NCI-H226 (cell line): ENCODE measurements at places on chromosomes 5 and 9.

- no peak for DNase-seq
These were observed 187.4 kb downstream of the ARHGAP26 start for GRCh38 chr5:142957528-142957927.

GRCh38 chr9:125843646-125844045, 96.5 kb downstream of the PBX3 start:
- no peak for DNase-seq

- DNase-seq: no peak
These were observed 10.7 kb downstream of the GRM6 start for GRCh38 chr5:178984145-178985072.

DNA sequence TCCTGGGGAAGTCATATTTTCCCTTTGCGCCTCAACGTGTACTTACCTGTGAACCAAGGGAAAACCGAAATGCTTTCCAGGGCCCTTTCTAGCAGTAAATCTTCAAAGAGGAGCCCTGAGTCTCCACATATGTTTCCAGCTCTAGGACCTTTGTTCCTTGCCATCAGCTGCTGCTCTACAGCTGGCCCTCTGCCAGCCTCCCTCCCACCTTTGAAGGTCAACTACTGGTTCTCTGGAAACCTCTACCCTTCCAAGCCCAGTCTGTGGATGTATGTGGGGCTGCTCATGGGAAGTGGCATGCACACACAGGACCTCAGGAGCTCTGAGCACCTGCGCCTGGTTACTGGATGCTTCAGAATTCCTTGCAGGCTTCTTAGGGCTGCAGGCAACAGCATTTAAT, 117.2 kb downstream of the PSD2 start:
- DNase-seq: no peak

- DNase-seq: no peak
These were observed 25.7 kb downstream of the FRMPD1 start for GRCh38 chr9:37676411-37676830.

- no peak for DNase-seq
These were observed 74.3 kb downstream of the SMIM15 start for GRCh38 chr5:61087921-61088320.

DNA sequence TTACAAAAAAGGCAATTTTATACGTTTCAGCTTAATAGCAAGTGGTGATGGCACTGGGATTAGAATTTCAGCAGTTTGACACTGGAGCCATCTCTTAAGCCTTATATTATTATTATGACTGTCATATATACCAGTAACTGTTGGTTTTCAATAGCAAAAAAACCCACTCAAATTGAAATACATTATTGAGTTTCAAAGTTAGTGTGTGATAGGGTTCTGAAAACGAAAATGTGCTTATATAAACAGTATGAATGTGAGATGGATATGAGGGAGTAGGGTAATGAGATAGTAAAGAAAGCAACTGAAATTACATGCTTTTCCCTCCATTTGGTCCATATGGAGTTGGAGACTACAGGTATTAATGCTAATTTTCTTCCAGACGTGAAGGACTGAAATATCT, 68.6 kb upstream of the ACTBL2 start:
- DNase-seq: no peak

DNA sequence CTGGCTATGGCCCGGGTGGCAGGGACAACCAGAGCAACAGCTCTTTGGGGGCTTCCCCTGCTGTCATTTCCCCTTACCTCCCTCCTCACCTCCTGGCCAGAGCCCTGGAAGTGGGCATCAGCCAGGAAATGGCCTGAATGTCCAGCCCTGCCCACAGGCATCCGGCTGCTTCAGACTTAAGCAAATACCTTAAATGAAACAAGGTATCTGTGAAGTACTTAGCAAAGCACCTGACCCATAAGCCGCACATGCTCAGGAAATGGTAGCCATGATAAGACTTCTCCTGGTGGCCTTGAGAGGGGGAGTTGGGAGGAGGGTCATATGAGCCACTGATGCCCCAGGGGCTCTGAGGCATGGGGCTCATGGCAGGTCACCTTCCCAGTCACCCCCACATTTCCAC, 43.8 kb downstream of the CAMK2A start:
- no peak for DNase-seq
